Prostate gland (tissue), 2 donors: ENCODE measurements at places on chromosomes 3 and 15. TPM values are rescaled to one million over a fixed set of nuclear protein-coding genes. Genes with fewer than 3 reads are reported as not detected.

The CYP8B1 gene
- total RNA-seq, result not detected

GRCh38 chr3:27623085-27623753, 98.9 kb downstream of the EOMES start:
- no peak for DNase-seq

DNA sequence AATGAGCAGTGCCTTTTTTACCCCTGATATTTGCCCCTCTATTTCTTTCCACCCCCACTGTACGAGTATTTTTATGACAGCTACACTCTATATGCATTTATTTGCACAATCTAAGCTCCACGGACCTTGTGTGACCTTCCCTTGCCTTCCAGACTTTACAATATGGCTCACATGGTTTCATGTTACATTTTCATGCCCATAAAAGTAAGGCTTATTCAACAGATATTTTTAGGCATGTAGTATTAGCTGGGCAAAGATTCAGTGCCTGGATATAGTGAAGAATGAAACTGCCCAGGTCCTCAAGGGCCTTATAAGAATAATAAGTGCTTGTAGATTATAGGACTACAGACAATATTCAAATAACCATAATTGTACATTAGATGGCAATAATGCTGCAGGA, 481.9 kb upstream of the CNTN4 start:
- DNase-seq, result no peak

DNA sequence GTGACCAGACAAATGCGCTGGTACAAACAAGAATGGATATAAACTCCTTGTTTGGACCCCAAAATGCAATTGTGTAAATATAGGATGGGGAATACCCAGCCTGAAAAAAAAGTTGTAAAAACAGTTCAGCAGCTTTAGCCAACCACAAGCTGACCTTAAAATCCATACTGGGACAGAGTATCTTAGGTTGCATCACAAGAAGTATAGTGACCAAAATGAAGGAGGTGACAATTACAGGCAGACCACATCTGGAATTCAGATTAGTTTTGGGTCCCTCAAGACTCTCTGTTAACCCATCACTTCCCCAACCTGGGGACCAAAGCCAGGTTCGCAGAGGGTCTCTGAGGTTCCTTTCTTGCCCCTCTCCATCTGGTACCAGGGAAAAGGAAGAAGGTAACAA, 115.9 kb upstream of the PRR20G start:
- DNase-seq, result no peak

DNA sequence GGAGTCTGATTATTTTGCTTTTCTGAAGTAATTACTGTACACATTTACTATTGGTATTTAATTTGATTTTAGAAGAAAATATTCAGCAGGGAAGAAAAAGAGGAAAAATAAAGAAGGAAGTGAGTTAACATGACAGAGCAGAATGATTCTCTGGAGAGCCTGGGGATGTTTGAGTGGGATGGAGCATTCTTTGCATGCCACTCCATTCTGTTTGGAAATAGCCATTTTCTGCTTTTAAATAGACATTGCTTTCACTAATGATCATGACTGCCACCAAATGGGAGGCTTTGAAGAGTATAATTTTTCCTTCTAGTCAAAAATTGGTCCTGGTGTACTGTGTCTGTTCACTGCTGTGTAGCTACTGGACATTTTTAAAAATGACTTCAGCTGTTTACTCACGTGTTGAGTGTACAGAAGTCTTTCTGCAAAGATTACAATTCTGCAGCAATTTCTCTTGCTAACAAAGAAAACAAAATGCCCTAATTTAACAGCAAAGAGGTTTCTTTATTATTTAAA, 196.1 kb downstream of the RYR3 start:
- no peak for DNase-seq

- DNase-seq, result no peak
These were observed 320.9 kb downstream of the PTPRG start for GRCh38 chr3:61882253-61882652.

GRCh38 chr3:134903837-134904236, 108.8 kb downstream of the EPHB1 start:
- DNase-seq, result no peak

- no peak for DNase-seq
These were observed 45.6 kb upstream of the FSTL1 start for GRCh38 chr3:120496278-120497002.
